ENCODE measurements at places on chromosomes 3 and 15.

DNA sequence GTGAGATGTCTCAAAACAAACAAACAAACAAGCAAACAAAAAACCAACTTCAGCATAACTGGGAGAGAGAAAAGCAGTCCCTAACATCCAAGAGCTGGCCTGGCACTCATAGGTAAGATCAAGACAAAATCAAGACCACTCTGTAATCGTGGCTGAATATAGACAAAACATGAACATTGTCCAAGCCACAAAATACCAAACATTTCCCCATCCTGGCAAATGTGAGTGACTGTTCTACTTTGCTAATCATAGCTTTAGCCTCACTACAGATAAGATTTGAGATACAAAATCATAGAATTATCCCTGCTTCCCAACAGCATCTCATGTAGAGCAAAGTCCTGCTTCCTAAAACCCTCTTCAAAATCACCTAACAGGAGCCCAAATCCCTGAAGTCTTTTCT, 116.7 kb upstream of the PRTG start:
- no peak for DNase-seq

DNA sequence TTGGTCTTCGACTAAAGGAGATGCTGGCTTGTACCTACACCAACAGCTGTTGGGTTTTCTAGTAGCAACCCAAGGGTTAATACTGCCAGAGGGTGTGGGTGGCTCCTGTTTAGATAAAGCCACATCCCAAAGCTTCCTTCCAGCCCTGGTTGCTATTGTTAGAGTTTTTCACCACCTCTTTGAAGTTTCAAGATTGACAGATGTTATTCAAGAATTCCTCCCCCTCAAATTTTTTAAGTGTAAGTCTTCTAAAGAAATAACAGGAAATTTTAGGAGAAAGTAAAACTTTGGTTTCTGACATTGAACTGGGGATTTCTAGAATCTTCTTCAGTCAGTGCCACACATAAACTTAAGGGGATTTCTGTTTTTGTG, 60.9 kb downstream of the TGFBR2 start:
- DNase-seq = no peak

DNA sequence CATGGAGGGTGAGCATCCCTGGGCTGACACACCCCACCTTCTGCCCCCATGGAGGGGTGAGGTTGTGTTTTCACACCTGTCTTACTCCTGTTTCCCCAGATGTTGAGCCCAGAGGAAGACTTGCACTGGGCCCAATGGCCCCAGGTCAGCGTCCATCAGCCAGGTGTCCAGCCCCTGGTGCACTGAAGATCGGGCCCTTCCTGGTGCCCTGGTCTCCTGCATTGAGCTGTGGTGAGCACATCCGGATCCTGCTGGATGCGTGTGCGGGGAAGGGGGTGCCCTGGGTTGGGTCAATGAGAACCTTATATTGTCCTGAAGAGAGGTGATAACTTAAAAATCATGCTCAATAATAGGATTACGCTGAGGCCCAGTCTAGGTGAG, 227.3 kb downstream of the SNRPN start:
- DNase-seq = peak; percentile 3

- no peak for DNase-seq
Observed at GRCh38 chr3:54138937-54139547, 16.7 kb downstream of the CACNA2D3 start.

DNA sequence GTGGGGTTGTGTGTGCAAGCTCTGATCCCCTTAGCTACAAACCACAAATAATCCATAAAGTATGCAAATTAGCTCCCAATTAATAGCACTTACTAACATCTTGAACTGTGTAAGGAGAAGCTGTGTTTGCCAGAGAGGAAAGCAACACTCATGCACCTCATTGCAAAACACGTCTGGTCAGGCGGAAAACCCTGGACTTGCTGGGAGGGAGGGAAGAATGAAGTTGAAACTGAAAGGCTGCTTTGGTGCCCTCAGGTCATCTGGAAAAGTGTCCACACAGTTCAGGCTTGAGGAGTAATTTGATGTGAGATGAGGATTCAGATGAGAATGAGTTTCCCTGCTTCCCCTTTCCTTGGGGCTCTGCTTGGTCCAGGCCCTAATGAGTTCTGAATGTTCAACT, 185.5 kb upstream of the ANKRD28 start:
- no peak for DNase-seq

GRCh38 chr3:52185311-52185710, 12.6 kb upstream of the ALAS1 start:
- no peak for DNase-seq

GRCh38 chr3:185549122-185549521, 3.3 kb downstream of the LIPH start:
- no peak for DNase-seq

GRCh38 chr3:127049393-127049792, 66.5 kb downstream of the PLXNA1 start:
- DNase-seq = no peak

DNA sequence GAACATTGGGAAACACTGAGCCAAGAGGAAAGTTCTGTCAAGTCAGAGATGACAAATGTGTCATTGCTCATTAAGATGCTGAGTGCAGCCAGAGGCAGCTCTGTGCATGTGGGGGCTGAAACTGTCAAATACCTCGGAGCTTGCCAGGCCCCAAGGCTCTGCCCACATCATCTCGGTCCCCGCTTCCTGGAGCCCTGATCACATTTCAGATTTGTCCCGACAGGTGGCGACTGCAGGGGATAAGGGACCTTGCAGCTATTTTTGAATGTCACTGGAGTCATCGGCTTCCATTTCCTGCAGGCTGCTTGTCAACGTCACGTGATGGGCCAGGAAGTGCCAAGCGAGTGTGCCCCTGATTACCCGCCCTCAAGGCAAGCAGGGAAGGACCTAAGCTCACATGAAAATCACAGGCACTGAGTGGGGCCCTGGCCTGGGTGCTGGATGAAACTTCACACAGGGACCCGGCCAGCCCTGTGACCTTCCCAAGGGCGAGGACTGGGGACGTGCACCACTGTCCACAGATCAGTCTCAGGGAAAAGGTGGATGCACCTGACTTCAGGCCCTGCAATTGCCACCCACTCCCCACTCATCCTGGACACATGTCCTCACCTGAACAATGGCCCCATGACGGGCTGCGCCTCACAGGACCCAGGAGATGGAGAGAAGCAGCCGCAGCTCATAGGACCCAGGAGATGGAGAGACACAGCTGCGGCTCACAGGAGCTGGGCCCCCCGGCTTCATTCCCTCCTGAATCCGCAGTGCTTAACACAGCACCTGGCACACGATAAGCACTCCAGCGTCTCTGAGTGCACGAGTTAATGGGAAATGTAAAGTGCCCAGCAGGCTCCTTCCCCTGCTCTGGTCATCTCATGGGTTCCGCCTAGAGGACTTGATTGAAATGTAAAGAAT, 73.4 kb downstream of the NUP210 start:
- peak; percentile 73 for DNase-seq

GRCh38 chr15:67136802-67137201, 71.4 kb downstream of the SMAD3 start:
- DNase-seq = no peak

DNA sequence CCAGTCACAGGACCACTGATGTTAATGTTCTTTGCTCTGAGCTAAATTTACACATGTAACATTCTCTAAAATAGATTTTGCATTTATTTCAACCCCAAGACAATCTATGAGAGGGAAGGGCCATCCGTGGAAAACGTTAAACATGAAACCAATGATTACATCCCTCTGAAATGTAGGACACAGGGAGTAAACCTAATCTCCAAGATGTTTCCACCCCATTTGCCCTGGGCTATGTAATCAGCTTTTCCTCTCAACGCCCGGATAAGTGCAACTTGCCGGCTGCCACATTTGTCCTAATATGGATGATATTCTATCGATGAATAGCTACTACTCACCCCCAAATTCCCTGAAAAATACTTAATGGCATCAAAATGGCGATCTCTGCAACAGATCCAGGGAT, 6.4 kb upstream of the FMN1 start:
- DNase-seq = no peak

- no peak for DNase-seq
Observed at GRCh38 chr3:144763878-144764454, 792.3 kb downstream of the DIPK2A start.

DNA sequence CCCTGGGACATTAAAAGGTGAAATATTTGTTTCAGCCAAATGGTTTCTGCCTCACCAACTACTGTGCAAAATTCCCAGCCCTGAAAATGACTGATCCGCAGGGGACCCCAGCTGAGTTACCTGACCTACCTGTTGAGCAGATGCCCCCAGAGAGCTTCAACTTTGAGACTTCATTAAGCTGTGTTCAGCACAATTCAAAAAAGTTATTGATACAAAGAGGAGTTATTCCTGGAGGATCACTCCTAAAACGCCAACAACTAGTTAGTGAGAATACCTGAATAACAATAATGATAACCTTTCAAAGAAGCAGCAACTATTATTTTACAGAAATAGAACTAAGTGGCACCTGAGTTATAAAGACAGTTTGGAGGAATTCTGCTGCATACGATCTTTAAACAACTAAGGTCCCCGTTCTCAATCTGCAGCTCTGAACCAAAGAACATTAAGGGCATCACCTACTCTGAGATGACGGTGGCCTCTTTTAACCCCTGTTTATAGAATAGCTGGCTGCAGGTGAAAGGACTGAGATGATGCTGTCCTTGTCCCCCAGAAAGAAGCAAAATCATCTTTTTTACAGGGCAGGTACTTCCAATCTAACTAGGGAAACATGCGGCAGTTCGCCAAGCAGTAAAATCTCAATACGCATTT, 659 bp downstream of the GADL1 start:
- no peak for DNase-seq

DNA sequence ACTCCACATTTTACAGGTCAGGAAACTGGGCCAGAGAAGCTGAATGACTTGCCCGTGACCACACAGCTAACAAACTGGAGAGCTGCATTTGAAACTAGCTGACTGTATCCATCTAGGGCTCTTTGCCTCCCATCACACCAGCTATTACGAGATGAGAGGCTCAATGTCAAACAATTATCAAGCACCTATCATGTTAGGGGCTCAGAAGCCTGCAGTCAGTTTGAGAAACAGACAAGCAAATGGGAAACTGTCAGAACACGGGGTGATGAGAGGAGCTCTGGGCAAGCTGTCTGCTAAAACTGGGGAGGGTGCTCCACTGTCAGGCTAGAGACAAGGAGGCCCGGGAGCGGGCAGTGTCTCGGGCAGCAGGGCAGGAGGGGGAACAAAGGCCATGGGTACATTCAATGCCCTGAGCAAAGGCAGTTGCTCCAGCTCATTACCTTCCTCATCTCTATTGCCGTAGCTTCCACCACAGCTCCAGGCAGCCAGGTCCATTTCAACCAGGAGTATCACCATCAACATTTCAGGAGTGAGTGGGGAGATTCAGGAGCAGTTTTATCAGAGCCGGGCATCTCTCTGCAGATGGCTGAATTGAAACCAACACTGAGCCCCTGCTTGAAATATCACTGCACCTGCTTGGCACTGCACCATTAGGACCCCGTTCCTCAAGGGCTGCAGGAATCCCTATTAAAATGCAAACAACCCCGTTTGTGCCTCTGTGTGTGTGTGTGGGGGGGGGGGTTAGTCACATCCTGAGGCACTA, 122.6 kb downstream of the RAB11A start:
- no peak for DNase-seq

DNA sequence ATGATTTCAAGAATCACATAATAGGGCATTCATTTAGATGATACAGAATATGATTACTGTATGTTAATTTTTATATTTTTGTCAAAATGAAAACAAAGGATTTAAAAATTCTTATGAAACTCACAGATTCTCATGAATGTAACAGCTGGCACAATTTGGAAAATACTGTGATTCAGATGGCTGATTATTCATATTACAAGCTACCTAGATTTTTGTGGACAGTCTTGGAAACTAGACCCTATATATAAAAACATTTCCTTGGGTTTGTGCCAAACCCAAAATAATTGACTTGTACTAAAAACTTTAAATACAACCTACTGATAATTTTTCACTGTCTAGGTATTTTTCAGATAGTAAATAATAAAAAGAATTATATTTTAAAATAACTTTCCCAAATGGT, 26.2 kb downstream of the ZBED2 start:
- no peak for DNase-seq

DNA sequence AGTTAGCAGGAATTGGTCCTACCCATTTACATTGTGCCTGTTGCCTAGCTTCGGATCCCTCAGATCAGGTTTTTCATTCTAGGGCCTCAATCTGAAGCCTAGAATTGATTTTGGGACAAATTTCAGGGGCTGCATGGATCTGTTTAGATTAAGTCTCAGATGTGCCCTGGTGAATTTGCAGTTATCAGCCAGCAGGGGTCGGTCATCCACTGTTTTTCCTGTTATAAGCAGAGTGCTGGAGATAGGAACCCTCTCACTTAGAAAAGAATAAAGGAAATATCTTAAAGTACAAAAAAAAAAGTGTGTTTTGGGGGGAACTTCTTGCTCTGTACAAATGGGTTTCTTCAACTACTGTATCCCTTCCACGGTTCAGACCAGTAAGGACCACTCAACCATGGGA, 212.5 kb downstream of the BCHE start:
- DNase-seq = no peak

- no peak for DNase-seq
Observed at GRCh38 chr3:71384388-71384787, 199.1 kb downstream of the FOXP1 start.

- DNase-seq = no peak
Observed at GRCh38 chr15:48250640-48251076, 44.6 kb downstream of the SLC12A1 start.

DNA sequence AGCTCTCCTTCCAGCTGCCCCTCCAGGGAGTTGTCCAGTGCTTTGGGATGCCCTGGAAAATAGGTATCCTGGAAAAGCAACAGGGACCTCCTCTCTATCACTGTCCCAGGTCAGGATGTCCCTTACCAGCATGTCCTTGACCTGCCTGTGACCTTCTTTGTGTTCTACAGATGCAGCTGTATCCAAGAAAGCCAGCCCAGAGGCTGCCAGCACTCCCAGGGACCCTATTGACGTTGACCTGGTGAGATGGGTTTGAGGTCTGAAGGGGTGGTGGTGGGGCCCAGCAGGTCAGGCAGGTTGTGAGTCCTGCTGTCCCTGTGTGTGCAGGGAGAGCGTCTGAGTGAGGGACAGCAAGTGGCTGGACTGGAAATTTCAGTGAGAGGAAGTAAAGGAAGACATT, 30.2 kb downstream of the PML start:
- DNase-seq = no peak
